Type B pancreatic cell (in vitro differentiated cells): ENCODE measurements at places on chromosomes 3 and 15.

GRCh38 chr3:30970183-30970582 is 75.7 kb upstream of the GADL1 start:
- H3K4me3 ChIP-seq, result no peak overlapping the region
- no peak overlapping the region for H3K27ac ChIP-seq
- peaks cover 5% of the 10 kb centered on the region for H3K4me1 ChIP-seq
- no peak for DNase-seq
- no peaks in the 10 kb centered on the region for H3K36me3 ChIP-seq

DNA sequence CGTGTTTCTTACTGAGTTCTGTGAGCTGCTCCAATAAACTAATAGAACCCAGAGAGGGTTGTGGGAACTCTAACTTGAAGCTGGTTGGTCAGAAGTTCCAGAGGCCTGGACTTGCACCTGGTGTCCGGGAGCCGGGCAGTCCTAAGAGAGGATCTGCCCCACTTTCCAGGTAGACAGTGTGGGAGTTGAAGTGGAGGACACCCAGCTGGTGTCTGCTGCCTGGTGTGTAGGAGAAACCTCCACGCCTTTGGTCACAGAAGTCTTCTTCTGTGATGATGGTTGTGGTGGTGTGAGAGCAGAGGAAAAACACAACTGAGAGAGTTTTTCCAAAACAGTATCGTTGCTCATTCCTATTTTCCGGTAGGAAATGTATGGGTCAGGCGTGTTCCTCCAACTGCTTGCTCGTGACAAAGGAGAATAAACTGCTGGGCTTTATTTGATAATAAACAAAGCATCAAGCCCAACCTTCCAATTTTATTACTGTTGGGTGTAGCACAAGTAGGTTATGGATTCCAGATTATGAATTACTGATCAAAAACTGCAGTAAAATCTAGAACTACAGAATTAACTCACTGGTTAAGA is 137.0 kb downstream of the KLF13 start:
- no peaks in the 10 kb centered on the region for H3K4me1 ChIP-seq
- no peak overlapping the region for H3K4me3 ChIP-seq
- no peak for DNase-seq
- no peaks in the 10 kb centered on the region for H3K36me3 ChIP-seq
- H3K27ac ChIP-seq, result no peak overlapping the region

DNA sequence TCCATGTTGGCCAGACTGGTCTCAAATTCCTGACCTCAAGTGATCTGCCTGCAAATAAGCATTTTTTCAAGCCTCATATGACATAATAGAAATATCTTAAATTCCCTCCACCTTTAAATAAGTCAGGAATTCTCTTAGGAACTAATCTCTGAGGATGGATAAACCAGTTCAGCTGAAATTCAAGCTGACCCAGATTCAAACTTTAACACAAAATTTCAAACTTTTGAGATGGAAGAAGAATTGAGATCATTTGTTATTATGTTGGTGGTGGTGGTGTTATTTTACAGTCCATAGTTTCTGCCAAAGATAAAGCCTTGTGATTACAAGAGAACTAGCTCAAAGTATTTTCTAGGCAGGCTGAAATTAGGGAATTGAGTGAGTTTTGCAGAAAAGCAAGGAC is 85.5 kb downstream of the SSR3 start:
- H3K4me3 ChIP-seq, result no peak overlapping the region
- no peaks in the 10 kb centered on the region for H3K36me3 ChIP-seq
- H3K4me1 ChIP-seq, result peaks cover 31% of the 10 kb centered on the region
- no peak for DNase-seq

DNA sequence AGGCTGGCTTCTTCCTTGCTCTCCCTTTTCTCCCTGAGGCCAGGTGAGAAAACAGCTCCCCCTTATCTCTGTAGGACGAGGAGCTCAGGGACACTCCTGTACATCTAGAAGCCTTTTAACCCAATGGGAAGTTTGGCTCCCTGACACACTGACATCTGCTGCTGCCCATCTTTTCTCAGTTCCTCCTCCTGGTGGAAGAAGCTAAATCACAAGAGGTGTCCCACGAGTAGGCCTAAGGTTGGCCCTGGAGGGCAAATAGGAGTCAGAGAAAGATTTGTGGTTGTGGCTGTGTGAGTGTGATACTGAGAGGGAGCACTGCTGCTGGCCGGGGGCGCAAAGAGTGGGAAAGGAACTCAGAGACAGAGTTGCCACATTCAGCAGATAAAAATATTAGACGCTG is 49.5 kb downstream of the ARHGAP31 start:
- H3K36me3 ChIP-seq, result no peaks in the 10 kb centered on the region
- H3K27me3 ChIP-seq, result no peaks in the 10 kb centered on the region
- no peak overlapping the region for H3K4me3 ChIP-seq
- H3K4me1 ChIP-seq, result peaks cover 13% of the 10 kb centered on the region
- DNase-seq, result no peak

DNA sequence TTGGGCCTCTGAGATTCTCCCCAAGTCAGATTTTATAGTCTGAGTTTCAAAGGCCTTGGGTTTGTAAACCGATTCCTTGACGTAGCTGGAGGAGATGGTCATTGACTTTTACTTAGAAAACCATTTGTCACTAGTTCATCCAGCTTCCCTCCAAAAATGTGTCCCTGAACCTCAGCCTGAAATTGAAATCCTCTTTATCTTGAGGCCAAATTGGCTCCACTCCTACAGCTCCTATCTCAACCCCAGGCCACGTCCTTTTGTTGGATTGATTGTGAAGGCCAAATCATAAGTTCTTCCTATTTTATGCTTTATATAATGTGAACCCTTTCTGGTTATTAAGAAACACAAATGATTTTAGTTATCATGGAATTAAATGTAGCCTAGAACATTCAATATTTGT is 193.9 kb upstream of the SUCLG2 start:
- H3K4me1 ChIP-seq, result no peaks in the 10 kb centered on the region
- H3K27me3 ChIP-seq, result no peaks in the 10 kb centered on the region
- no peak overlapping the region for H3K27ac ChIP-seq
- no peaks in the 10 kb centered on the region for H3K36me3 ChIP-seq

GRCh38 chr3:46368569-46368968 is 2.2 kb upstream of the CCR5 start:
- peaks cover 6% of the 10 kb centered on the region for H3K4me1 ChIP-seq
- no peak for DNase-seq
- H3K27me3 ChIP-seq, result peaks cover 35% of the 10 kb centered on the region
- H3K4me3 ChIP-seq, result no peak overlapping the region

DNA sequence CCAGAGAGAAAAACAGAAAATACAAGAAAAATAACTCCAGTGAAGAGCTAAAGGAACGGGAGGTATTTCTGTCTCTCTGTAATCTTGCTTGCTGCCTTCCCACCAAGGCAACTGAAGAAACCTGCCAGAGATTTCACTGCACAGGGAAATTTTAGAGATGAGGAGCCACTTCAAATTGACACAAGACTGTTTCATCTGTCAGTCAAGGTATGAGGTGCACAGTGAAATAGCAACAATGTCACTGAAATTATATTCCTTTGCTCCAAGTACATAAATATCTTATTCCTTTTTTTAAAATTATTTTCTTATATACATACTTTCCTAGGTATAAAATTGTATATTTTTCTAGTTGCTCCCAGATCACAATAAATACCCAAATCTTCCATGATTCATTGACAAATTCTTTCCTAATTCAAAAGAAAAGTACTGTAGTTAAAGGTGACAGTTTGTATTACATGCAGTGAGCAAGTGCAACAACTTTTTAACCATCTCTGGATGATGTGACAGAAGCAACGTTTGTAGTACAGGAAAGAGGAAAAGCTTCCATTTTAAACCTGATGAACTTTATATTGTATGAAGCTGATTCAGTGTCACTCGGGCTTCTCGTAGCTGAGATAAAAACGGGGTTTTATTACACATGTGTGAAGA is 563.4 kb downstream of the TUSC7 start:
- no peaks in the 10 kb centered on the region for H3K36me3 ChIP-seq
- H3K4me3 ChIP-seq, result no peak overlapping the region
- no peak overlapping the region for H3K27ac ChIP-seq
- no peaks in the 10 kb centered on the region for H3K27me3 ChIP-seq
- H3K4me1 ChIP-seq, result peaks cover 5% of the 10 kb centered on the region

DNA sequence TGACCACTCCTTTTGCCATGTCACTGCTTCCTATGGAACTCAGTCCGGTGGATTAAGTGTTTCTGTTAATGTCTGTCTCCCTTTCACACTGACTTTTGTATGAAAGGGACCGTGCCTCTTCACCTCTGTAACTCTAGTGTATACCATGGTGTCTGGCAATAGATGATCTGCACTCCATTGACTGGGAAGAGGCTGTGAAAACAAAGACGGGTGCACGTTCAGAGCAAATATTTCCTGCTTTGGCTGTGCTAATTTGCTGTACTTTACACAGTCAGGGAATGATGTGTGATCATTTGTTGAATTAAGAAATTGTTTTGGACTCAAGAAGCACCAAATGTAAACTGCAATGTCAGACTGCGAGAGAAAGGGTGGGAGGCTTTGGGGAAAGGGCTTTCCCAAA is 315.2 kb downstream of the RORA start:
- no peaks in the 10 kb centered on the region for H3K27me3 ChIP-seq
- H3K4me3 ChIP-seq, result no peak overlapping the region
- DNase-seq, result no peak
- H3K36me3 ChIP-seq, result no peaks in the 10 kb centered on the region

DNA sequence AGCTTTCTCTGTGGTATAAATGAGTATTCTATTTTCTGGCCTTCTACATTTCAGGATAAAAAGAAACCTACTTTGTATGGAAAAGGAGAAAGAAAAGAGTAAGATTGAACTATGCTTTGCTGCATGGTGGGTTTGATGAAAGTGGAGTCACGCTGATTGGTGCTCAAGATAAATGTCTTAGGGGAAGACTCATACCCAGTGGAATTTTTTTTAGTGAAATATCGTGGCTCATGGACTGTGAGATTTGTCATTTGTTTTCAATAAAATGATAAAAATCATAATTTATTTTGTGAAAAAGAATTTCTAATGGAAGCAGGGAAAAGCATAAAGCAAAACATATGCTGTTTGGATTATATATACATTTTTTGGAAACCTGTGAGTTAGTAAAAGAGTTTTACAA is 292.5 kb downstream of the ZPLD1 start:
- H3K27me3 ChIP-seq, result no peaks in the 10 kb centered on the region
- no peak for DNase-seq
- peaks cover 4% of the 10 kb centered on the region for H3K4me1 ChIP-seq
- H3K27ac ChIP-seq, result no peak overlapping the region

DNA sequence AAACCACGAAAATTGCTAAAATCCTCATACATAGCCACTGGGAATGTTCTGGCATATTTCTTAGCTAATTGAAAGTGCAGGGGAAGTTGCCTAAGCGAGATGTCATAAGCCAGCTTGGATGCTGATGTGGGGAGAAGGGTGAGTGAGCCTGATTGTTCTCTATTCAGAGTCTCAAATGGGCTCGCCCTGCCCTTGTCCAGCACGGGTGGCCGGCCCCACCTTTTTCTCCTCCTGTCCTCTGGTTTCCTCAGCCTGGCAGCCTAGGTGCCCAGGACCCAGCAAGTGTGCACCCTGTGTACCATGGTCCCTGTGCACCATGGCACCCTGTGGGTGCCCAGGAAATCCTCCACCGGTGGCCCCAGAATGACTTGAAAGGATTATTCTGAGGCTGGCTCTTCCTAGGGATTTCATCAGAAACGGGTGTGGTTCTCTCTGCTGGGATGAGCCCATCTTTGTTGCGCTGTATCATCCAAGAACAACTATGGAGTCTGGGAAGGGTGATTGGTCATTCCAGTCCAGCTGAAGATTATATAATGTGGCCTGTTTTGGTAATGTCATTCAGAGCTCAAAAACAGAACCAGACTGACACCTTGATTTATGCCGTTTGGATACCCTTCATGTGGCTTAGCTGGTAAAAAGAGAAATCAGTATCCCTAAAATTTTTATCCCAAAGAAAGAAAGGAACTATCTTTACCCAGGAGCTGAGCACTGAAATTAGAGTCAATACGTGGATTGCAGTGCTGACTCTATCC is 150.8 kb upstream of the BHLHE40 start:
- H3K4me3 ChIP-seq, result no peak overlapping the region
- peaks cover 2% of the 10 kb centered on the region for H3K36me3 ChIP-seq

GRCh38 chr15:71511796-71512681 is 298.3 kb upstream of the NR2E3 start:
- H3K4me1 ChIP-seq, result peaks cover 53% of the 10 kb centered on the region
- DNase-seq, result no peak
- peak overlapping the region; percentile 22 for H3K4me3 ChIP-seq
- H3K36me3 ChIP-seq, result no peaks in the 10 kb centered on the region
- peak overlapping the region; percentile 40 for H3K27ac ChIP-seq

- H3K4me3 ChIP-seq, result peak within 1 kb of the TSS; percentile 28
- peak within 1 kb of the TSS; percentile 83 for H3K27ac ChIP-seq
- no peaks in the 10 kb centered on the region for H3K36me3 ChIP-seq
- H3K27me3 ChIP-seq, result no peaks in the 10 kb centered on the region
- DNase-seq, result no peak
These were observed at the start of gene VILL for GRCh38 chr3:37990527-37990926. VILL (plus strand) TSS chr3:37990786; CDS start chr3:37993673, 2,887 bp downstream.

GRCh38 chr15:68794863-68795262 is 25.8 kb downstream of the ANP32A start:
- H3K36me3 ChIP-seq, result peaks cover 20% of the 10 kb centered on the region
- H3K4me1 ChIP-seq, result peaks cover 89% of the 10 kb centered on the region
- no peak for DNase-seq
- H3K27ac ChIP-seq, result peak overlapping the region; percentile 84
- no peaks in the 10 kb centered on the region for H3K27me3 ChIP-seq

DNA sequence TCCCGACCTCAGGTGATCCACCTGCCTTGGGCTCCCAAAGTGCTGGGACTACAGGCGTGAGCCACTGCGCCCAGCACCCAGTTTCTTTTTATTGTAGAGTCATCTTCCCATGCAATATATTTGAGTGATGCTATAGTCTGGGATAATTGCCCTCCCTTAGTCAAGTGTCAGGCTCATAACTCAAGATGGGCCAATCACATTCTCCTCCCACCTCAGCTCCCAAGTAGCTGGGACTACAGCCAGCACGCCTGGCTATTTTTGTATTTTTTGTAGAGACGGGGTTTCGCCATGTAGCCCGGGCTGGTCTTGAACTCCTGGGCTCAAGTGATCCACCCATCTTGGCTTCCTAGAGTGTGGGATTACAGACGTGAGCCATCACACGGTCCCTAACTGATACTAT is 15.2 kb upstream of the PTPN9 start:
- peaks cover 5% of the 10 kb centered on the region for H3K4me1 ChIP-seq
- no peak overlapping the region for H3K4me3 ChIP-seq
- no peaks in the 10 kb centered on the region for H3K27me3 ChIP-seq
- DNase-seq, result no peak
- H3K27ac ChIP-seq, result no peak overlapping the region
